Sciatic nerve (tissue), 2 donors: ENCODE measurements at places on chromosomes 16 and 17. TPM values are rescaled to one million over a fixed set of nuclear protein-coding genes. Genes with fewer than 3 reads are reported as not detected.

- no peak for DNase-seq
Observed at GRCh38 chr17:12320286-12320685, 299.6 kb downstream of the MAP2K4 start.

DNA sequence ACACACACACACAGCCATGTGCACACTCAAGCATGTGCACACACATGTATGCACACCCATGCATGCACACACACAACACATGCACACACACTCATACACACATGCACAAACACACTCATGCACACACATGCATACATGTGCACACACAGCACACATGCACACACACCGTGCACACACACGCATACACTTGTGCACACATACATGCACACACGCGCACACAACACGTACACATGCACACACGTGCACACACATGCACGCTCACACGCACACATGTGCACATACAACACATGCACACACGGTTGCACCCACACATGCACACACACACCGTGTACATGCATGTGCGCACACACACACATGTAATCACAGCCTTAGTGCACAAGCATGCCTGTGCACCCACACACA is 230.4 kb upstream of the GSE1 start:
- no peak for DNase-seq

The TERF2IP gene
- 79.2 TPM for total RNA-seq

DNA sequence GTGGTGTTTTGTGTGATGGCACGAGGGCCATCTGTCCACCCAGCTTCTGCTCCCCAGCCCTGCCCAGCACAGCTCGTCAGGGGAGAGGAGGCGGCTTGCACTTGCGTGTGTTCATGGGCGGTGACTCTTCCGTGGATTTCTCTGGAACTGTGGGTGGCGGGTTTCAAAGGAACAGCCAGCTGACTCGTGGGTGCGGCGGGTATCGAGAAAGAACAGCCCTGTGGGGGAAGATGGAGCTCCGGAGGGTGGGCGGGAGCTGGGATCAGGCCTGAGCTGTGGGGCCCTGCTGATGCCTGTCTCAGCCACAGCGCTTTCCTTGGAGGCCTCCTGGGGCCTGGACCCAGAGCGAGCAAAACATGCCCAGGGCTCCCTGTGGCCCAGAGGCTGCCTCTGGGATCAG is 13.2 kb downstream of the NAGPA start:
- DNase-seq = no peak

The CDRT15L2 gene
- total RNA-seq = not detected

GRCh38 chr16:67528222-67528869 is at the start of gene RIPOR1:
RIPOR1 (plus strand) TSS chr16:67528829; CDS start chr16:67538447, 9,618 bp downstream.
- peak; percentile 80 for DNase-seq

The ZSCAN10 gene
- total RNA-seq = not detected

- DNase-seq = no peak
Observed at GRCh38 chr17:82278786-82279391, 5.4 kb upstream of the CSNK1D start.

- no peak for DNase-seq
Observed at GRCh38 chr17:76271669-76272540, 6.8 kb downstream of the UBALD2 start.

GRCh38 chr17:73316919-73317505 is 5.2 kb upstream of the CDC42EP4 start:
- no peak for DNase-seq

DNA sequence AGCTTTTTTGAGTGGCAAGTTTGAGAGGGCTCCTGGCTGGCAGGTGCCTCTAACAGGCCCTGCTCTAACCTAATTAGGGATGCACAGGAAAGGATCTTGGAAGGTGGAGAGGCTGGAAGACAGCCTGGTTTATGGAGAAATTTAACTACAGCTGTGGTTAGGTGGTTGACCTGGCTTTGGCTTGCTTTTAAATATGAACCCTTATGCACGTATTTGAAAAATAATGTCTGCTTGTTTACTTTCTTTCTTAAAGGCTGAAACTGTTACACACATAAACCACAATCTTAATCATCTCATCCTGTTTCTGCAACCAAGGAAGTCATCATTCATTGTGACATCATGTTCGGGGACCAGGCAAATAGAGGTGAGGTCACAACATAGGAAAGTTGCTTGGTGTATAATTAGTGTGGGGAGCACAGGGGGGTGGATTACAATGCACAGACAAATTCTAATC is 23.1 kb upstream of the DHRS13 start:
- DNase-seq = no peak

The WSCD1 gene
- total RNA-seq = 4.8 TPM

GRCh38 chr16:89201439-89202377 is 1.4 kb upstream of the SLC22A31 start:
- DNase-seq = peak; percentile 85

DNA sequence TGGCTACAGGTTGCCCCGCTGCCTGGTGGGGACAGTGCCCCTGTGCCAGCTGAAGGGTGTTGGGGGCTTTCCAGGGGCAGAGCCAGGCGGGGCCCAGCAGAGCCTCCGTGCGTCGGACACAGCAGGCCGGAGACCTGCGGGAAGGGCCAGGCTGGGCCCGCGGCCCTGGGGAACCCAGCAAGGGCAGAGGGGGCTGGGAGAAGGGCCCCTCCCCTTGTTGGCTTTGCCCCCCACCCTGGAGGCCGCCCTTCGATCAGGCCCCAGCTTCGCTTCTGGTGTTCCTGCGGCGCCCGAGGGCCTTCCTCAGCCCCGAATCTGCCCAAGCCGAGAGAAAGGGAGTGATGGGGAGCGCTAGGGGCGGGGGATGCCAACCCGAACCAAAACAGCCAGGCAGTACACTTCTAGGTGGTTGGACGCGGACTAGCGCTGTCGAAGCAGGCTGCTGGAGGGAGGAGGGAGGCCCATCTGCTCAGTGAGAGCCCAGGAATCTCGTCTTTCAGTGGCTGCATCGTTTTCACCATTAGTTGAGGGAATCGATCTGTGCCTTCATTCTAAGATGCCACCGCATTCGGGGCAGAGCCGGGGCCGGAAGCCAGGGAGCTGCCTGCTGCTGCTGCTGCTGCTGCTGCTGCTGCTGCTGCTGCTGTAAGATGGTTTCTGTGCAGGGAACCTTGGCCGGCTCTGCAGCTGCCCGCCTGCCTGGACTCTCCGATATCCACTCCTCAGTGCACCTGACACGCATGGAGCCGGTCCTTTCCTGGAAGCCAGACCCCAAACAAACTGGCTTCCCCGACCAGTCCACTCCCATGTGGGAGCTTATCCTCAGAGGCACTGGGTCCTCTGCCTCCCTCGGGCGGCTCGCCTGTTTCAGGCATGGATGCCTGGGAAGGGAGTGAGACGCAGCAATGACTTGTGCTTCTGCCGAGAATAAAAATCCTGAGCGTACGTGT is 1.7 kb downstream of the JPH3 start:
- no peak for DNase-seq

GRCh38 chr17:57001541-57001940 is 23.6 kb downstream of the SCPEP1 start:
- DNase-seq = no peak

GRCh38 chr16:88536971-88537751 is 33.0 kb upstream of the ZC3H18 start:
- no peak for DNase-seq

- DNase-seq = peak; percentile 82
Observed at GRCh38 chr16:728131-728889, 1.4 kb downstream of the HAGHL start.

- no peak for DNase-seq
Observed at GRCh38 chr17:36632916-36633771, 31.8 kb downstream of the MRM1 start.

DNA sequence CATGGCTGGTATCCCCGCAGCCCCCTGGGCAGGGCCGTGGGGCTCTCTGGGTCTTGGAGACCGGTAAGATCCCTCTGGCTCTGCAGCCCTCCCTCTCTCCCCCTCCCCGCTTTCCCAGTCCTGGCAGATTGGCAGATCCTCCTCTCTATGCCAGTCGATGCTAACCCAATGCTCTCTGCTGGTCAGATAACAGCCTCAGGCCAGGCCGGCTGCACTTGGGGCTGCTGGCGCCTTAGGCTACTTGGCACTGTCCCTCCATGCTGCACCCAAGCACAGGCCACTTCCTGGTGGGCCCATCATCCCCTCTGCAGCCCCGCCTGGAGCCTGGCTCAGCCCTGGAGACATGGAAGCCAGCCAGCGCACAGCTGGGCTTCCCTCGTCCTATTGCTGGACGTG is 81.7 kb downstream of the RTN4RL1 start:
- DNase-seq = no peak
